ENCODE measurements at places on chromosomes 13 and 19.

DNA sequence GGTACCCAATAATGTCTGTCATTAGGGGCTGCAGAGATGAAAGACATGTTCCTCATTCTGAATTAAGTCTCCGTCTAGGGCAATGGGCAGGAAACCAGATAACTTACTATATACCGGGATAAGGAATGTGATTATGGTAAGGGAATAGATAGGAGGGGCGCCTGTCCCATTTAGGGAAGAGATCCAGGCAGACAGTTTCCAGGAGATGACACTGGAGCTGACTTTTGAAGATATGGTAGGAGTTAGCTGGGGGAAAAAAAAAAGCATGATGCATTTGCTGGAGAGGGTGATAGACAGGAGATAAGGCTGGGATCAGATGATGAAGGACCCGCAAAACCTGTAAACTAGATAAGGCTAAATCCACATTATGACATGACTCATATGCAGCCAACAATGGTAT lies 340.7 kb downstream of the DCT start:
- no peak for DNase-seq

- DNase-seq: no peak
These were observed 320.8 kb upstream of the MAB21L1 start for GRCh38 chr13:35797244-35797643.

- no peak for DNase-seq
These were observed 232.2 kb downstream of the DACH1 start for GRCh38 chr13:71634602-71635443.

GRCh38 chr13:25910243-25910642 lies 141.6 kb downstream of the SHISA2 start:
- DNase-seq: no peak

DNA sequence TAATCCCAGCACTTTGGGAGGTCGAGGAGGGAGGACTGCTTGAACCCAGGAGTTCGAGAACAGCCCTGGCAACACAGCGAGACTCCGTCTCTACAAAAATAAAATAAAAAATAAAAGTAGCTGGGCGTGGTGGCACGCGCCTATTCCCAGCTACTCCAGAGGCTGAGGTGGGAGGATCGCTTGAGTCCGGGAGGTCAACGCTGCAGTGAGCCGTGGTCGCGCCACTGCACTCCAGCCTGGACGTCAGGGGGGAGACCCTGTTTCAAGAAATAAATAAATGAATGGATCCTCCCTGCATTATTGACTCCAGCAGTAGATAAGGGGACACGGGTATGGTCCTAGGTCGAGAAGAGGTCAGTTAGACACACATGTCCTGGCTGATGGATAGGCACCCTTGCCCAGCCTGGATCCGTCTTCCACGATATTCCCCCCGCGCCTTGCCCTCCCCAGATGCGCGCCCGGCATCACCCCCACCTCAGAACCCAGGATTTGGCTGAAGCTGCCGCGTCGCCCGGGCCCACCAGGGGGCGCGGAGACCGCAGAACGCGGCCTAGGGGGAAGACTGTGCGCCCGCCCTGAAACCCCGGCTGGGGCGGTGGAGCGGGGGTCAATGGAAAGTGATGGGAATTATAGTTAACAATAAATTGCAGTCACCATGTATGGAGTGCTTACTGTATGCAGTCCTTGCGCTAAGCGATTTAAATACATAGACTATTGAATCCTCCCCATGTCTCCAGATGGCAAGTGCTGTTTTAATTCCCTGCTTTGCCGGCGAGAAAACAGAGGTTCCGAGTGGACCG lies 2.1 kb upstream of the HOOK2 start:
- peak; percentile 61 for DNase-seq

GRCh38 chr13:104594806-104595205 lies 1528.6 kb upstream of the SLC10A2 start:
- DNase-seq: no peak

DNA sequence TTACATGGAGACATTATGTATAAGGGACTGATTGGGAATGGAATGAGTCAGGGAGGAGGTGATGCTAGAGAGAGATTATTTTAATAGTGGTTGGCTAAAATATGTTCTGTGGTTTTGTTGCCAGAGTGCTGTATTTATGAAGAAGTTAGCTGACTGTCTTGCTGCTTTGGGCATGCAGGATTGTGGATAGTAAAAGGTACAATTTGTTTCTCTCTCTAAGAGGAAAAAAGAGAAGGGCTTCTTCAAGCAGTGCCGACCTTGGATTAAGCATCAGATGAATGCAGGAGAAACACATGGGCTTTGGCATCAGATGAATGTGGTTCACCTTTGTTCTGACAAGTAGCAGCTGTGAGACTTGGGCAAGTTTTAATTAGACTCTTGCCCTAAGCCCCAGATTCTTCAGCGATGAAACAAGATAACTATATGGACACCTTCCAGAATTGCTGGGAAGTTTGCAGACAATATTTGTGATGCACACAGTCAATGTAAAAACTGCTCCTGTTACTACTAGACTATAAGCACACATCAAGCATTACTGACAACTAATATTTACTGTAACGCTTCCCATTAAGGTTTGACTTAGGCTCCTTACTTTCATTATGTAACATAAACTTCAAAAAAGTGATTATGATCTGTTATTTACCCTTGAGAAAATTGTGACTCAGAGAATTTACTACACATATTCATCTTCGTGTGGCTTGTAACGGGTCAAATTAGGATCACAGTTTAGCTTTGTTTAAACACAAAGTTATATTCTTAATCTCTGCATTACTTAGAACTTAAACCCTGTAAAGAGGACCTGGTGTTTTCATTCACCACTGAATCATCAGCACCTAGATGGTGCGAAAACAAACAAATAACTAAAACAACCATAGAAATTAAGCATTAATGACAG lies 824.0 kb downstream of the PCDH9 start:
- no peak for DNase-seq

GRCh38 chr19:56377105-56377924 lies 16.0 kb downstream of the ZNF582 start:
- no peak for DNase-seq

- no peak for DNase-seq
These were observed 23.5 kb upstream of the LAIR1 start for GRCh38 chr19:54387991-54388801.

GRCh38 chr19:33796164-33796875 lies at the start of gene KCTD15:
KCTD15 (plus strand) TSS chr19:33796870; CDS start chr19:33800455, 3,585 bp downstream.
- no peak for DNase-seq

GRCh38 chr13:112700291-112701060 lies 10.6 kb downstream of the ATP11A start:
- no peak for DNase-seq

GRCh38 chr13:113842336-113843062 lies 21.4 kb downstream of the GAS6 start:
- DNase-seq: no peak

DNA sequence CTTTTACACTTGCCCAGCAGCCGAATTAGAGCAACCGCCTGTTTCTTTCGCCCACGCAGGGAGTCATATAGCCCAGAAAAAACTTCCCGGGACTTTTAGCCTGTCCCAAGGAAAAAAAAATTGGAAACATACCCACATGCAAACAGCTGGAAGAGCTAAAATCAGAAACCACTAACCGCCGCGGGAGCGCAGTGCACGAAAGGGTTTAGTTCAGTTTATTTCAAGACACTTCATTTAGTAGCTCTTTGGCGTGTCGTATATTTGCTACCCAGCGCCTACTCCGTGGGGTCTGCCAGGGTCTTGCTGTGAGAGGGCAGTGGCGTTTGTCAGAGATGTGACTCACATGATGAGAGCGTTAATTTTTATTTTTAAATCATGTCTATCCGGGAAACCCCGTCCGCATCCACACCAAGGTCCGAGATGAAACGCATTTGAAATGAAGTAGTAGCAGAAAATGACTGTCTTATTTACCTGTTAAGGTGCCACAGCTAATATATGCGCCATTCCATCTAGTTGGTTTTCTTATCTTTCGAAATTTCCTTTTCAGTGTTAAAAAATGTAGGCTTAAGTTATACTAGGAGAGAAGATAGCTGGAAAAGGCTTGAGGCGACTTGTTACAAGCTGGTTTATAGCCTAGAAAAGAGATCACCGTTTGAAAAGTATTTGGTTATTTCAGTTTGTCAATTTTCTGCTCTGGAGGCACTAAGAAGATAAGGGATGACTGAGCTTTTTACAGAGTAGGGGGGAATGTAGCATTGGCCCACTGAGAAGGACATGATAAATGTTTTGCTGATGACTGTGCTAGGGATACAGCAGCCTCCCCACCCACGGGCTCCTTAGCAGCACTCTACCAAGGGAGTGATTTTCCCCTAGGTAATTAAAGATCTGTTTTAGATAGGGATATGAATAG lies 1.7 kb downstream of the KLF5 start:
- DNase-seq: no peak

DNA sequence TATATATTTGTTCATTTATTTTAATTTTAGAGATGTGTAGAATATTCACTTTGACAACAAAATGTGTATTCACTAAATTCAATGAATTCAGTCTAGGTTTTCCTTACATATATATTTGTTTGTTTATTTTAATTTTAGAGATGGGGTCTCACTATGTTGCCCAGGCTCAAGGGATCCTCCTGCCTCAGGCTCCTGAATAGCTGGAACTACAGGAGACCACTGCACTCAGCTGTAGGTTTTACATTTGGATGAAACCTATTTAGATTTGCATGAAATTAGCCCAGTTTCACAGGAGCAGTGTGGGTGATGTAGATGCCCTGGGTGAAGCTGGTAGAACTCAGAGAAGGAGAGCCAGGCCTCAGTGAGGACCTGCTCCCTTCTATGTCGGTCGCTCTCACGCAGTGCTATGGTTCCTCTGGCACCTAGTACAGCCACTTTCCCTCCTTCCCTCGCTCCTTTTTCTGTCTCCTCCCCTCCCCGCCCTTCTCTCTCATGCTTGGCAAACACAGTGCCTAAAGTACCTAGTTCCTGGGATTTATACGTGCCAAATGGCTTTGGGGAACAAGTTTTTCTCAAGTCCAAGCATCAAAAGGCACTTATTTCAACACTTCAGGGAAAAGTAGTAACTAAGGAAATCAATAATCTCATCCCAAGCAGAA lies 14.7 kb upstream of the HMGB1 start:
- no peak for DNase-seq

DNA sequence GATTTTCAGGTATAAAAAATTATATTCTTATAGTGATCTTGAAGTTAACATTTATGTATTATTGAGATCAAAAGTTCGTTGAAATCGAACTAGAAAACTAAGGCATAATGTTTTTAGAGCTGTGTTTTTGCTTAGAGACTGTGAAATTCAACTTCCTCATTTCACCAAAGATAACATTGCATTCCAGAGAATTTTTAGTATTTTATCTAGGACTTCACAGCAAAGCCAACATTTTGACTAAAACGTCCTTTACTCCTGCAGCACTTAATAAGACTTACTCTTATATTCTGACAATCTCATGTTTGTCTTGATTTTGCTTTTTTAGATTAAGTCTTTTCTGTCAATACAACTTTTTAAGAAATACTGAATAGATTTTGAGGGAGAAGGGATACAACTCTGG lies 4.7 kb downstream of the KCTD4 start:
- no peak for DNase-seq

DNA sequence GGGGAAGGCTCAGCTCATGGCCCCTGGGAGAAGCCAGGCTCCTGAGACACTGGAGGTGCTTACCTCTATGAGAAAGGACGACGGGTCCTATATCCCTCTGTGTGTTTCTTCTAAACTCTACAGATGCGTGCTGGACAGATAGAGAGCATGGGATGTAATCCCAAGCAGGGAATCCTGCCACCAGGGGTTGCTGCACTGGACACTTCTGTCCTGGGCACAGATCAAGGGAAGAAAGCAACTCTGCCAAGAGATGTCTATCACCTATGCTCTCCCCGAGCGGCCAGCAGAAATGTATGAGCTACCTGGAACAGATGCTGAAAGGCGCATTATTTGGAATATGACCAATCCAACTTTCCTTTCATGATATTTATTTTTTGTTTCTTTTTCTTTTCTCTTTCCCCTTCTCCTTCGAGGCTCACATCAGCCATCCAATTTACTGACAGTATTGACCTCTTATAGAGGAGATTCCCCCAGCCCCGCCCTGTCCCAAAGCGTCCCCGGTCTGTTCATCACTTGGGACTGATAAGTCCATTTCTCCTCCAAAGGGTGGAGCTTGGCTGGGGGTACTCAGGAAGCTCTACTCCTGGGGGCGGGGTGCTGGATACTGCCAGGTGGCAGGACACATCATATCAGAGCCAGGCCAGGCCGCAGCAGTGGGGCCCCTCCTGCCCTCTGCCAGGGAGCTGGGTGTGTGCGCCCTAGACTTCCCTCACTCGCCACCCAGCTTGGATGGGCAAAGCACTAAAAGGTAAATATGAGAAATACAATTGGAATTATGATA lies 34.2 kb downstream of the TSHZ3 start:
- no peak for DNase-seq

GRCh38 chr19:5993648-5994358 lies 15.9 kb upstream of the RANBP3 start:
- DNase-seq: no peak

- DNase-seq: no peak
These were observed 502.7 kb downstream of the FGF9 start for GRCh38 chr13:22173610-22174009.

GRCh38 chr13:89968470-89968869 lies 1379.0 kb upstream of the MIR17HG start:
- no peak for DNase-seq

- DNase-seq: no peak
These were observed 66.3 kb downstream of the MCF2L start for GRCh38 chr13:113035213-113035800.

DNA sequence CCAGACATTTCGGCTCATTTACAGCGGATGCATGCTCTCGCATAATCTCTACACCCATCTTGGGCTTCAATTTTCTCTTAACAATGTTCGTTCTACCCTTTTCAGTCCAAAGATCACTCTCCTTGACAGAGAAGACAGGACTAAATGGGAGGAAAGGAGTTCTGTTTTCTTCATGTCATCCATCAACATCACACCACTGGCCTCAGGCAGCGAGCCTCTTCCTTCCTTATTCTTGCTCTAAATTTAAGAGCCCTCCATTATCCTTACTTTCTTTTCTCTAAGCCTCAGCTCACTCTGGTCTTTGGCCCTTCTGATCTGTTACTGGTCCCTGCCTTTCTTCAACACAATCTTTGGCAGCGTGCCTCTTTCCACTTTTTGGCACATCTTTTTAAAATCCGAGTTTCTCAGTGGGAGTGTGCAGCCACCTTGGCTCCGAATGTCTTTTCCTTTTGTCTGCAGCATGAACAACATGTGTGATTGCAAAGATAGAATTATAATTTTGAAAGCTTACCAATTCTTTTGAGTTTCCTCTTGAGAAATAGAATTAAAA lies 98.7 kb downstream of the FAM216B start:
- no peak for DNase-seq

- DNase-seq: peak; percentile 2
These were observed at the start of gene CEACAM1 for GRCh38 chr19:42528354-42529247. CEACAM1 (minus strand) TSS chr19:42528481; CDS start chr19:42528374, 107 bp downstream.

DNA sequence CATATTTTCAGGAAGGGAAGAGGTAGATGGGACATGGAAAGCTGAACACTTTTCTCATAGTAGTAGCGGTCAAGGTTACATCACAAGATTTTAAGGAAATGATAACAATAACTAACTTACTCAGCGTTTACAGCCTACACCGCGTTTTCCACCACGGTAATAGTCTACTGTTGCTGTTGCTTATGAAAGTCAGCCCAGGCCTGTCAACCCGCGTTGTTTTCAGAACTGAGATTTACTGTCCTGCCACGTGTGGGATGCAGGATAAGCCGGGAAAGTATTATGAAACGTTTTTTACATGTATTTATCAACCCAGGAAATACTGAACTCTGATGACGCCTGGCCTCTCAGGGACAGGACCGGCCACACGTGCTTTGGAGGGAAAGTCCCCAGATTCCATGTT lies 36.0 kb upstream of the LAMP1 start:
- no peak for DNase-seq
